Uterus (tissue), 4 donors: ENCODE measurements at places on chromosomes 3 and 15. TPM values are rescaled to one million over a fixed set of nuclear protein-coding genes. Genes with fewer than 3 reads are reported as not detected.

DNA sequence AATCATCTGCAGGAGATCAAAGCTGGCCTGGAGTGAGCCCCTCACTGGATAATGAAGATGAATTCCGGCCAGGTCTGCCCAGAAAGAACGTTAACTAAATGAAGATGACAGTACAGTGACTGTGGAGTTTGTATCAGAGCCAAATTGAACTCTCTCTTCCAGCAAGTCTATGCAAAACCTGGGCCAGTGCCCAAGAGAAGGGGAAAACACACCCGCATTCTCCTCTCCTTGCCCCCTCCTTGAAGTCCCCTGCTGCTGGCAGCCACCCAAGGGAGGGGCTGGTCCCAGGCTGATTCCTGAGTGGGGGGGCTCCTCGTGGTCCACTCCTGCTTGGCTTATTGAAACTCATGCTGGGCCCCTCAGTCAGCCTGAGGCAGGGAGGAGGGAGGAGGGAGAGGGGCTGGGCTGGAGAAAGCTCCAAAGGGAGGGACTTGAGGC lies 155.7 kb downstream of the RAB11A start:
- no peaks in the 10 kb centered on the region for H3K27me3 ChIP-seq
- H3K4me3 ChIP-seq = no peak overlapping the region
- no peak for DNase-seq
- no peaks in the 10 kb centered on the region for H3K4me1 ChIP-seq
- no peaks in the 10 kb centered on the region for H3K36me3 ChIP-seq

- no peak overlapping the region for H3K4me3 ChIP-seq
- H3K27me3 ChIP-seq = no peaks in the 10 kb centered on the region
- H3K27ac ChIP-seq = no peak overlapping the region
- no peaks in the 10 kb centered on the region for H3K36me3 ChIP-seq
- H3K4me1 ChIP-seq = no peaks in the 10 kb centered on the region
These were observed 425.7 kb upstream of the PPP2R3A start for GRCh38 chr3:135539854-135540253.

DNA sequence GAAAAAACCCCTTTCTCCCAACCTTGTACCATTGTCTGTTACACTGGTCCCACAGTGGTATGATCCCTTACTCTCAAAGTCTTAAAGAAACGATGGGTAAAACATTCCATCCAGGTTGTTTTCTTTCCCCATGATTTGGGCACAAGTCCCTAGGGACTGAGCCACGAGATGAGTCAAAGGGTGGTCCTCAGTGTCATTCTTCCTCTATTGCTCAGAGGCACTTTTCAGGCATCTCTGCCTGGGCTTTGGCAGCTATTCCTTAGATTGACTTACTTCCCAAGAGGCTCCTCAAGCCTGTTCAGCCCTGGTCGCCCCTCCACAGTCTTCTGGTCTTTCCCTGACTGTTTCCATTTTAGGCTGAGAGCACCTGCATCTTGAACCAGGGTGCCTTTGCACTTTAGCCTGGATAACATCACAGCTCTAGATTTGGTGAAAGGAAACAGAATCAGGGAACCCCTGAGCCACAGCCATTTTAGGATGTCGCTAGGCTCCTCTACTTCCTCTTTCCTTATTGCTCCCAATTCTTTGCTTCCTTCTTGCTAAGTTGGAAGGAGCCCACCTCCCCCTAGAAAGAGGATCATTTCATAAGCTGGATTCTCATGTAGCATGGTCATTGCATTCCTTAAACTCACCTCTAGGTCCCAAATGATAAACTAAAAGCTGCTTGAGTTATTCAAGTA lies 131.0 kb upstream of the TPRG1 start:
- no peaks in the 10 kb centered on the region for H3K27me3 ChIP-seq
- no peak overlapping the region for H3K27ac ChIP-seq
- H3K36me3 ChIP-seq = no peaks in the 10 kb centered on the region
- H3K4me3 ChIP-seq = no peak overlapping the region
- H3K4me1 ChIP-seq = no peaks in the 10 kb centered on the region
- no peak for DNase-seq

DNA sequence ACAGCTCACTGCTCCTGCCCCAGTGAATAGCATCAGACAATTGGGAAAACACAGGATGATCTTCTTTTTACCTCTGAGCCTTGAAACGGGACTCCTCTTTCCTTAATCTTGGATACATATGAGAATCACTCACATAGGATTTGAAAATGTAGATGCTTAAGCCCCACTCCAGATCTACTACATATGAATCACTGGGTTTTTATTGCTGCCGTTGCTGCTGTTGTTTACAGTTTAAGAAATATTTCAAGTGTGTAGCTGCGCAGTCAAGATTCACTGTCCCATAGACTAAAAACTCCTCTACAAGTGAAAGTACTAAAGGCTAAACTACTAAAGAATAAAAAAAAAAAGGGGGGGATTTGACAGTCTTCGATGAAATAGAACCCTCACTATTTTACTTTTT lies 765.9 kb downstream of the NTRK3 start:
- DNase-seq = no peak
- no peaks in the 10 kb centered on the region for H3K36me3 ChIP-seq
- no peaks in the 10 kb centered on the region for H3K27me3 ChIP-seq
- H3K4me3 ChIP-seq = no peak overlapping the region

GRCh38 chr3:45426161-45426560 lies 37.8 kb downstream of the LARS2 start:
- no peak for DNase-seq
- H3K36me3 ChIP-seq = no peaks in the 10 kb centered on the region
- H3K4me3 ChIP-seq = no peak overlapping the region
- H3K27me3 ChIP-seq = no peaks in the 10 kb centered on the region
- no peaks in the 10 kb centered on the region for H3K4me1 ChIP-seq

DNA sequence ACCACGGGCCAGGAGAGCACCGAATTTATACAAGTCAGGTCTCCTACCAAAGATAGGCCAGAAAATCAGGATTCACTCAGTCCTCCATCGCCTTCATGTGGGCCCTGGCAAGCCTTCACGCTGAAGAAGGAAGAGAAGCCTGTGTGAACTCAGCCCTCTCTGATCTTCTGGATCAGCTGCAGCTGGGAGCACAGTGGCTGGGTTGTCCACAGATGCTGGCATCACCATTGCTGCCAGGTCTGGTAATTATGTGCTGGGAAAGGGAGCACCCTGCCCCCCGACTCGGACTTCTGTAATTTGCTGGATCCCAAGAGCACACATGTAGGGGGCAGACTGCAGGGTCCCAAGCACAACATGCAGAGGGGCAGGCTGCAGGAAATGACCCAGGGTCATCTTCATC lies 12.4 kb upstream of the PDE8A start:
- no peaks in the 10 kb centered on the region for H3K4me1 ChIP-seq
- H3K27me3 ChIP-seq = no peaks in the 10 kb centered on the region
- H3K4me3 ChIP-seq = no peak overlapping the region
- no peak overlapping the region for H3K27ac ChIP-seq
- no peak for DNase-seq

- no peaks in the 10 kb centered on the region for H3K36me3 ChIP-seq
- no peak for DNase-seq
- no peak overlapping the region for H3K27ac ChIP-seq
- no peak overlapping the region for H3K4me3 ChIP-seq
- H3K4me1 ChIP-seq = no peaks in the 10 kb centered on the region
These were observed 222.4 kb downstream of the CD47 start for GRCh38 chr3:107868449-107868848.

- H3K4me1 ChIP-seq = no peaks in the 10 kb centered on the region
- no peak for DNase-seq
- no peak overlapping the region for H3K4me3 ChIP-seq
- H3K36me3 ChIP-seq = no peaks in the 10 kb centered on the region
These were observed 638.2 kb upstream of the NAALADL2 start for GRCh38 chr3:174220775-174221554.

GRCh38 chr3:141051443-141052200 lies 475 bp downstream of the SPSB4 start:
- no peak for DNase-seq
- peak overlapping the region; percentile 14 for H3K4me3 ChIP-seq
- no peaks in the 10 kb centered on the region for H3K36me3 ChIP-seq
- no peak overlapping the region for H3K27ac ChIP-seq

- no peaks in the 10 kb centered on the region for H3K36me3 ChIP-seq
- H3K4me3 ChIP-seq = no peak overlapping the region
- H3K27ac ChIP-seq = no peak overlapping the region
- H3K4me1 ChIP-seq = no peaks in the 10 kb centered on the region
These were observed 253.2 kb downstream of the MEX3B start for GRCh38 chr15:81792646-81793045.

Gene DHX30
- total RNA-seq = 37.9 TPM

Gene UTS2B
- 0.76 TPM for total RNA-seq

Gene TUSC7
- total RNA-seq = not detected

Gene ZNF654
- 49.1 TPM for total RNA-seq
